ENCODE measurements at places on chromosomes 7 and 10.
A peak's percentile ranks its signal among the peaks of the same experiment; 100 is the strongest.

- DNase-seq, result peak; percentile 35
Measured at GRCh38 chr7:139940866-139941265, 111.8 kb downstream of the TBXAS1 start.

DNA sequence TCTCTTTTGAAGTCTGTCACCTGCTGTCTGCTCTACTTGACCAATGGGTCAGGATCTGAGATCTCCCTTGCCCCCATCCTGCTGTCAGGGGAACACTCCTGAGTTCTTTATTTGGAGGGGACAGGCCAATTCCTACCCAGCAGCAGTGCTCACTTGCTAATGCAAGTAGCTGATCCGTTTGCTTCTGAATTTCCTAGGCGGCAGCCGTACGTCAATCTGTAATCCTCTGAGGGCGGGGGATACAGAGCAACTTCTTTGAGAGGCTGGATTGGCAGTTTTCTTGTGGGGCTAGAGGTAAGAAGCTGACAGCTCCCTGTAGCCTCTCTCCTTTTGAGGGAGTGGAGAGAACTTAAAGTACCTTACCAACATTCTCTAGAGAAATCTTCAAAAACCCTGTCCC lies 36.6 kb downstream of the TYW1 start:
- DNase-seq, result no peak

DNA sequence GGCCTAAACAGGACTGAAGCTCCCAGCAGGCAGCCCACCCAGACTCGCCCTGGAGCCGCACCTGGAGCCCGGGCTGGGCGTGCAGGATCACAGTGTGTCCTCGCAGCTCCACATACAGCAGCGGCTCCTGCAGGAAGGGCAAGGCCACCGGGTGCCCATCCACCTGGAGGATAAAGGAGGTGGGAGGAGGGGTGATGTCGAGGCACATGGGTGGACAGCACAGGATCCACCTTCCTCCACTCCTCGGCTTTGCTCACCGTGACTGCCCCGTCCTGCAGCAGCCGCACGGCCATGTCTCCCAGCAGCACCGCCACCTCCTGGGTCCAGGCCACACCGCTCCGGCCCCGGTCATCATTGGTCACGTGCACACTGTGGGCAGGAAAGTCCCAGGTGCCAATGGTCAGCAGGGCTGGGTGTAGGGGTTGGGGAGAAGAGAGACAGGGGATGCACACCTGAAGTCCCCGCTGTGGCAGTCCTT lies 16.8 kb downstream of the ATP6V1F start:
- no peak for DNase-seq

GRCh38 chr10:106872176-106872575 lies 292.3 kb downstream of the SORCS1 start:
- DNase-seq, result peak; percentile 5

DNA sequence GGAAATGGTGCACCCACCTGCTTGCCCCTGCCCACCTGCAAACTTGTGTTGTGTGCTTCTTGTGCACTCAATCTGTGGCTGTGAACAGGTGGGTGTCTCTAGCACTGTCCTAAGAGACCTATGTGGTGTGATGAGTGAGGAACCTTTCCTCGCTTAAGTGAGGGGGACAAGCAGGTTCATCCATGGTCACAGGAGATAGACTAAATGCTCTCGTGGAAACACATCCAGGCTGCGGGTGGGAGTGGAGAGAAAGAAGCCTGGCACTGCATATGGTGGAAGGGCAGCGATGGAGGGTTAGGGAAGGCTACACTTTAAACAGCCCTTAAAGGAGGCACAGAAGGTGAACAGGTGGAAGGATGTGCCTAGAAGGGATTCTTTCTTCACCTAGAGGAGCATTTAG lies 330.9 kb downstream of the CXCL12 start:
- DNase-seq, result no peak

DNA sequence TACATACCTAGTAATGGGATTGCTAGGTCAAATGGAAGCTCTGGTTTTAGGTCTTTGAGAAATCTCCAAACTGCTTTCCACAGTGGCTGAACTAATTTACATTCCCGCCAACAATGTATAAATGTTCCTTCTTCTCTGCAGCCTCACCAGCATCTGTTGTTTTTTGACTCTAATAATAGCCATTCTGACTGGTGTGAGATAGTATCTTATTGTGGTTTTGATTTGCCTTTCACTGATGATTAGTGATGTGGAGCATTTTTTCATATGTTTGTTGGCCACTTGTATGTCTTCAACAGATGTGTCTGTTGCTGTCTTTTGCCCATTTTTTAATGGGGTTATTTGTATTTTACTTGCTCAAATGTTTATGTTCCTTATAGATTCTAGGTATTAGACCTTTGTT lies 675.5 kb downstream of the SUGCT start:
- DNase-seq, result no peak

- peak; percentile 64 for DNase-seq
Measured at GRCh38 chr10:11424456-11425295, 186.8 kb downstream of the USP6NL start.

- DNase-seq, result no peak
Measured at GRCh38 chr10:10647331-10647730, 370.3 kb upstream of the CELF2 start.

DNA sequence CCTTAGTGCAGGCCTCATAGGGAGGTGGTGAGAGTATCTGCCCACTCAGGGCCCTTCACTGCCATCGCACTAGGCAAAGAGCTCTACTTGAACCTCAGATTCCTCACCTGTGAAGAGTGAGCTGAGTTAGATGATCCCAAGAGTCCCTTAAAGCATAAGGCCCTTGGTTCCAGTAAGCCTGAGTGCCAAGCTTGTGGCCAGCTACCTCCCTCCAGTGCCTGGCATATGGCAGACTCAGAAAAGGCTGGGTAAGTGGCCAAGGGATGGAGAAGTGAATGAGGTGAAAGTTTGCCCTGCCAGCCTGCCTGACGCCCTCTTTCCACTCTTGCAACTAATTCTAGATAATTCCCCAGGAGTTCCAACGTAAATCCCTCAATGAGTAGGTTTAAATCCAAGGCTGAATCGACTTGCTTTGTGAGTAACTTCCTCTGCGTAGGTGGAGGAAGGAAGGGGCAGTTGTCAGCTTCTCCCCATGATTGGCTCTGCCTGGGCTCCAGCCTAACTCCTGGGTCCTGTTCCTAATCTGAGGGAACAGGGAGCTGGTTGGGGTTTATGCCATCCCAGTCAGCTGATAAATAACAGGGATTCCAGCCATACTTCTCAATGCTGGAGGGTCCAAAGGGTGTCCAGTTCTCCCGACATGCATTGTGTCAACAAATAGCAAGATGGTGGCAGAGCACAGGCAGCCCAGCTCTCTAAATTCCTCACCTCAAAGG lies 14.2 kb downstream of the DUSP5 start:
- no peak for DNase-seq

GRCh38 chr7:100407285-100408180 lies 21.0 kb downstream of the ZCWPW1 start:
- DNase-seq, result peak; percentile 87

- no peak for DNase-seq
Measured at GRCh38 chr7:116955801-116956476, 2.6 kb downstream of the ST7 start.

DNA sequence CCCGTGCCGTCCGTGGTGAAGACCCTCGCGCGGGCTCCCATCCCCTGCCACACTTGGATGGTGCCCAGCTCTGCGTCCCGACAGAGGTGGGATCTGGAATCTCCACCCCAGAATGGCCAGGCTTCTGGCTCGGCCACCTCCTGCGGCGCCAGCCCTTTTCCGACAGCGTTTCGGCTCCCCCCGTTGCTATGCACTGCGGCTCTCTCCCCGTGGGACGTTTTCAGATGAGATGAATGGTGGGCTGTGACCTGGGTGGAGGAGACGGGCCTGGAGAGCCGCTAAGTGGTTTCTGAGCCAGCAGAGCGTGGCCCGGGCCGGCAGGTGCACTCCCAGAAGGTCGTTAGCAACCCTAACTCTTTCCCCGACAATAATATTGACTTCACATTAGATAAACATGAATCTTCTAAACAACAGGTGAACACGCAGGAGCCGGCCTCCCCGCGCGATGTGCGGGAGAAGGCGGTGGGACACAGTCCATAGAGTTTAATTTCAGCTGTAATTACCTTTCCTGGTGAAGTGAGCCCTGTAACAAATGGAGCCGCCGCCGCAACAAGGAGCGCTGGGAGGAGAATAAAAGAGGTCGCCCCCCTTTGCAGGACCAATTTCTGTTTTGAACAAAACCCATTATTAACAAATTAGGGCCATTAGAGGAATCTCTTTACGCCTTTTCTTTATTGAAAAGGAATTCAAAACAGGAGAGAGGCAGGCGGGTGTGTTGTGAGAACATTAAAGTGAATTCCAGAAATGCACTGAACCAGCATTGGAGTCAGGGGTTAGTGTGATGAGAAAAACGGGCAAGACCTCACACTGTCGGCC lies 294.3 kb upstream of the PFKP start:
- no peak for DNase-seq

DNA sequence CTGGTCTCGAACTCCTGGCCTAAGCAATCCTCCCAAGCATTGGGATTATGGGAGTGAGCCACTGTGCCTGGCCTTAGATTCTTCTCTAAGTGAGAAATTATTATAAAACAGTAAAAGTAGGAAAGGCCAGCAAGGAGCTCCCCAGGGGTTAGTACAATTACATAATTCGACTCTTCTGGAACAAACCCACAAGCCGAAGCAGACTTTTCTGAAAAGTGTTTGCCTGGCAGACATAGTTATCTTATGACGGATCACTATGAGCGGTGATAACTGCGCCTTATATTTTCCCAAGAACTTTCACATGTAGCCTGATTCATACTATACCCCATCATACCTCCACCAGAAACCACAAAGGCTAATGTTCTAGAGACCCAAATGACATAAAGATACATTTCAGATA lies 30.2 kb upstream of the SH3PXD2A start:
- DNase-seq, result no peak

GRCh38 chr10:108450280-108450679 lies 1285.8 kb upstream of the SORCS1 start:
- DNase-seq, result peak; percentile 51

DNA sequence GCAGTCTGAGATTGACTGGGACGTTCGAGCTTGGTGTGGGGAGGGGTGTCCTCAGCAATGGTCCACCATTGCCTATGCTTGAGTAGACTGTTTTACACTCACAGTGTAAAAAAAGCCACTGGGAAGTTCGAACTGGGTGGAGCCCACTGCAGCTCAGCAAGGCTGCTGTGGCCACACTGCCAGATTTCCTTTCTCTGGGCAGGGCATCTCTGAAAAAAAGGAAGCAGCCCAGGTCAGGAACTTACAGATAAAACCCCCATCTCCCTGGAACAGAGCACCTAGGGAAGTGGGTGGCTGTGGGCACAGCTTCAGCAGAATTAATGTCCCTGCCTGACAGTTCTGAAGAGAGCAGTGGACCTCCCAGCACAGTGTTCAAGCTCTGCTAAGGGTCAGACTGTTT lies 80.3 kb downstream of the BICC1 start:
- peak; percentile 30 for DNase-seq

DNA sequence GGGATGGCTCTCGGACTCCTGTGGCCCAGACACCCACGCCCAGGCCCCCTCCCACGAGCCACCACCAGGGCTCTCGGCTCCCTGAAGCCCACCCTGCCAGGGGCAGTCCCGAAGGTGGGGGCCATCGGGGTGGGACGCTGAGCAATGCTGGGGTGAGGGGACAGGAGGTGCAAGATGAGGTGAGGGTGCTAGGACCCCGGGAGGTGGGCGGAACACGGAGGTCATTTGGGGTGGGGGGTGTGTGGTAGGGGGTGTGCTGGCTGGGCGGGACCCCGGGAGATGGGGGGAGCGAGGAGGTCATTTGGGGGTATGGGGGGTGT lies 17.0 kb upstream of the LFNG start:
- no peak for DNase-seq

- DNase-seq, result peak; percentile 34
Measured at GRCh38 chr7:142177869-142178268, 66.4 kb downstream of the MGAM2 start.

GRCh38 chr7:114109304-114109703 lies 190.5 kb upstream of the PPP1R3A start:
- no peak for DNase-seq

- no peak for DNase-seq
Measured at GRCh38 chr7:135334830-135335543, 101.3 kb downstream of the STRA8 start.

- no peak for DNase-seq
Measured at GRCh38 chr7:111528331-111528730, 34.0 kb downstream of the IMMP2L start.

- no peak for DNase-seq
Measured at GRCh38 chr10:102413806-102414561, 4.6 kb downstream of the PSD start.

- DNase-seq, result peak; percentile 23
Measured at GRCh38 chr10:113666682-113667252, 2.9 kb upstream of the NRAP start.

DNA sequence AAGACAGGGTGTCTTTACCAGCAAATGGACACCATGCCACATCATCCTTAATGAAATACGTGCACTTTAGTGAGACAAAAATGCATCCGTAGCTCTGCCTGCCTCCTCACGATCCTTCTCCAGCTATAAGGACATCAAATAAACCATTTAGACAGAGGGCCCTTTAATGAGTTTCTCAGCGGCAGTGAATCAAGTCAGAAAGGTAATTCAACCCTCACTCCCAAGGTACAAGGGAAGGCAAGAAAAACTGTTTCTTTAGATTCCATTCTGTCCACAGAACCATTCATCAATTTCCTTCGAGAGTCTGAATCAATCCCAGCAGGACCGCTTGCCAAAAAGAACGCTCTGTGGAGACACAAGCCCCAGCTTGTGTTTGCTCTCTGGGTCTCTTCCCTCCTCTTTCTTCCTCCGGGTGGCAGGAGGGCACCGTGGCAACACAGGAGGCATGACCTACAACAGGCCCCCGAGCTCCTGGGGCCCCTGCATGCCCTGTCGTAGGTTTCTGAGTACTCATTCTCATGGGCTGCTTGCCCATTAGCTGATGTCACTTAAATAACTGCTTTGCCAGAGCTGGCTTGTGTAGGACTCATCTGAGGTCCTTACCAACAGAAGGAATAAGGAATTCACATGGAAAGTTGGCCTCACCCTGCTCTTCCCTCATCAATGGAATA lies 297.8 kb upstream of the PRKCQ start:
- DNase-seq, result peak; percentile 14

- DNase-seq, result no peak
Measured at GRCh38 chr7:119374436-119374835, 898.5 kb upstream of the KCND2 start.

- DNase-seq, result peak; percentile 68
Measured at GRCh38 chr10:13219685-13220670, 14.2 kb downstream of the UCMA start.

GRCh38 chr10:113335592-113335991 lies 217.3 kb upstream of the HABP2 start:
- DNase-seq, result no peak

DNA sequence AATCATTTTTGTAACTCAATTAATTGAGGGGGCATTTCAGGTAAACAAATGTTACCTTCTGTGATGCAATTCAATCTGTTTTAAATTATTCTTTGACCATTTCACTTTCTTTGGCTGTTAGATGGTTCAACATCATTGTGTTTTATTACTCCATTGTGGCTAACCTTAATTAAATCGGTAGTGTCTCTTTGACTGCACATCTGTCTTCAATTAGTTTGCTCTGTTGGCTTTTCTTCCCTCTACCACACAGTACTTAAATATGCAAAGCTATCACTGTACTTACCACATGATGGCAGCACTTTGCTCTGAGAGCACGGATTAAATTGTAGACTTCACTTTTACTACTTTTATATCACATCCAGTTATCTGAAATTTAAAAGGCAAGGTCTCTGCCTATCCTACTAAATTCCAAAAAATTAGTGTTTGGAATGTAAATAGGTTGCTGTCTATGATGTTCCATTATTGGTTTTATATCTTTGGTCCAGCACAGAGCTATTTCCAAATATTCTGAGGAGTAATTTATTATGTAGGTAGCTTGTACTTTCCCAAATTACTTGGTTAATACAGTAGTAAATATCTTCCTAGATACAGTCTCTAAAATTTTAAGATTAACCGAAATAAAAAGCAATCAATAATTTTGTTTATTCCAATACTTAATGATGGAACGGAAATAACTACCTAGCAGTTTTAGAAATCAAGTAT lies 352.0 kb downstream of the PCLO start:
- DNase-seq, result peak; percentile 59
